EL (cell line): ENCODE measurements at places on chromosomes 2 and 18.

GRCh38 chr2:181563101-181563692, 93.7 kb downstream of the CERKL start:
- DNase-seq = no peak

DNA sequence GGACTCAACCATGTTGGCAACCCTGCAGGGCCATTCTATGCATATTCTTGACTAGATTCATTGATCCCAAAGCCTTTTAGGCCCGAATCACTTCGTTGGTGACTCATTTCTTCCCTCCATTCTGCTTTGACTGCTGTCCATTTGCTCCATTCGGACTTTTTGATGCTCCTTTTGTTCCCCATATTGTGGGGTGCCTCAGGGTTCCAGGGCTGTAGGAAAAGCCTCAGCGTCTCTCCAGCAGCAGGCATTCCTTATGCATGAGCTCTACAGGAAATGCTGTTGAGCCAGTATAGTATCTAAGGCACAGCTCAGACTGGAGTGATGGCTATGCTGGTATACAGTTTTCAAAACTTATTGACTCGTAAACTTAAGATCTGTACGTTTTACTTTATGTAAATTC, 292.6 kb downstream of the PRKCE start:
- peak; percentile 86 for DNase-seq

DNA sequence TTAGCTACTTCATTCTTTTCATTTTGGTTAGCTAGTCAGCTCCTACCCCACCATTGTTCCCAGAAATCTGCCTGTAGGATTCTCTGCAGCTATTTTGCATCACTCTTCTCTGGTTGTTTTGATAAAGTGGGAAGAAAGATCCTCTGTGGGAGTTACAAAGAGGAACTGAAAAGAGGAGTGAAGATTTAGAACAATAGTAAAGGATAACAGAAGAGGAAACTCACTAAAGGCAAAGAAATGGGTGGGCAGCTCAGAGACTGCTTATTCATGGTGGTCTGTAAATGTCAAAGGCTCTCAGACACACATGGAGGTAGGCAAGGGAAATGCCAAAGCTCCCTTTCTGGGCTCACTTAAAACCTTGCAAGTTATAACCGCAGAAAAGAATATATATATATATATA, 17.2 kb upstream of the CD207 start:
- no peak for DNase-seq

DNA sequence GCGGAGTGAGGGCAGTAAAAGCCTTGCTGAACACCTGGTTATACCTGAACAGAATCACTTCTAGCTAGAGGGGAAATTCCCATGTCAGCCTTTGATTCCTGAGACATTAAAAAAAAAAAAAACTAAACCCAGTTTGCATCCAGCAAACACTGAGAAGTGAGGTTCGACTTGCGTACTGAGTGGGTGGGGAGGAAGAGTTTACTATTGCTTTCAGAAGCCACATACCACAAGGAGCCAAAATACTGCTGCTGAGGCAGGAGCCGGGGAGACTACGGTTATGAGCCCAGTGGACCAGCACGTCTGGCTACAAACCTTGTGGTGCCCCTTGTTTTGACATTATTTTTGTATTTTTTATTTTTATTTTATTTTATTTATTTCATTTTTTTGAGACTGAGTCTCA, 2.7 kb downstream of the COLEC11 start:
- DNase-seq = no peak

- no peak for DNase-seq
These were observed 108.5 kb downstream of the CDCA7 start for GRCh38 chr2:173462892-173463840.

- no peak for DNase-seq
These were observed 11.1 kb downstream of the NDUFV2 start for GRCh38 chr18:9113468-9114149.

DNA sequence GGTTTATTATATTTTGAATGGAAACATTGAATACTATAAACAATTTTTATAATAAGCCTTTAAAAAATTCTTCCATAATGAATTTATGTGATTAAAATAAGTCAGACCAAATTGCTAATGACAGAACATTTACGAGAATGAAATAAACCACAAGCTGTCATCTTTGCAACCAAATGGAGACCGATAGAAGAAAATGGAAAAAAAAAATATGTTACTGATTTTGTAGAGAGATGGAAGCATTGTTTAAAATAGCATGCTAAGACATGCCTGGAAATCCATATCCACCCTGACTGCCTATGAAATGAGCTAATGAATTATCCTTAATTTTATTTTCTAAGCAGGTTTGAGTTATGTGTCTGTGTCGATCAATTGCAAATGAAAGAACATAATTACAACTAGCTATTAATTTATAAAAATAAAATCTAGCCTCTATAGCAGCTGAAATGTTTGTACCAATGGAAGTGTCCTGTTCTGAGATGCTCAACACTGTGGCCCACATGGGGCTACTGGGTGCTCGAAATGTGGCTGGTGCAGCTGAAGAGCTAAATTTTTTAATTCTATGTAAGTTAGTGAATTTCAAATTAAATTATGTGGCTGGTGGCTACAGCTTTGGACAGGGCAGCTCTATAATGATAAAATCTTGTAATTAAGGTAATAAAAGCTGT, 832.8 kb downstream of the RNF144A start:
- no peak for DNase-seq

- no peak for DNase-seq
These were observed 42.1 kb upstream of the TMEM131 start for GRCh38 chr2:98037666-98038336.

GRCh38 chr2:106157416-106157815, 36.7 kb downstream of the UXS1 start:
- no peak for DNase-seq

- DNase-seq = no peak
These were observed 194.1 kb upstream of the FANCL start for GRCh38 chr2:58435246-58435645.

GRCh38 chr2:23588508-23589201, 203.7 kb downstream of the KLHL29 start:
- no peak for DNase-seq

GRCh38 chr2:38526195-38526594, 76.5 kb downstream of the HNRNPLL start:
- DNase-seq = peak; percentile 22

DNA sequence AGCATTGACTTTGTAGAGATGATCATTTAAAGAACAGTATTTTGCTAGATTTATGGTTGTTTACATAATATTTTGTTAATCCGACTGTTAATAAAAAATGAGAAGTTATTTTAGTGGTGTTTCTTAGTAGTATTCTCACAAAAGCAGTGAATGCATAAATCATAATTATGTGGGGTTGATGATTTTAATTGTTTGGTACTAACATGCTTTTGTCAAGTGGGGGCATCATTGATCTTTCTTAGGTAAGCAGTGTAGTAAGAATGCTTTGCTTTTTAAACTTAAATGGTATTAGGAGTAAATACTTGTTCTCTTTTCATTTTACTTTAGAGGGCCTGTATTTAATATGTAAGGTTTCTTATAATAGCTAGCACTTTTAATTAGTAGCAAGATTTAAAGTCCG, 109.2 kb upstream of the OTX1 start:
- DNase-seq = no peak

DNA sequence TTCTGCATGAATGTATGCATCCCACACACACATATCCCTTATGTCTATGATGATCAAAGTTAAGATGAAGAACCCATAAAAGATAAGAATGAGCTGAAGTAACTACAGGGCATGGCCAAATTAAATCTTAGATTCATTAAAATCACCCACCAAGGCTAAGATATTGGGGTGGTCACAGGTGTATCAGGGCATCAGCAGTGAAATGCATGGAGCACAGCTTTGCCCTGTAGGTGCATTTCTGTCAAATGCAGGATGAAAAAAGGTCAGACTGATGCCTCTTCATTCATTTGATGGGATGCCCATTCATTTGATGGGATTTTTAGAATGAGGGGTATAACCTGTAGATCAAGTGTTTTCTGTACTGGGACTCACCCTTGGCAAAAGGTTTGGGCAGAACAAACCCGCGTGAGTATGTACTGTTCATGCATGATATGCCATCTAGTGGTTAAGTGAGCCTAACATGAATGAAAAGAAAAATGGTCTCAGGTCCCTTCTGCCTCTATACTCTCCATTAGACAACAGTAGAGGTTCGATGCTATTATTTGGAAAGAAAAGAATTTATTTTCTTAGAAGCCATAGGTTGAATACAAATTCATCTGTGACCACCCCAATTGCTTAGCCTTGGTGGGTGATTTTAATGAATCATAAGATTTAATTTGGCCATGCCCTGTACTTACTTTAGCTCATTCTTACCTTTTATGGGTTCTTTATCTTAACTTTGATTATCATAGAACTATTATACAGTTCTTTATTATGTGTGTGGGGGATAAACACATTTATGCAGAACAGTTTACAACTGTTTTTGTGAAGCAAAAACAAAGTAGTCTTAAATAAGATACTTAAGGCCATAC, 43.2 kb upstream of the NOSTRIN start:
- peak; percentile 48 for DNase-seq

DNA sequence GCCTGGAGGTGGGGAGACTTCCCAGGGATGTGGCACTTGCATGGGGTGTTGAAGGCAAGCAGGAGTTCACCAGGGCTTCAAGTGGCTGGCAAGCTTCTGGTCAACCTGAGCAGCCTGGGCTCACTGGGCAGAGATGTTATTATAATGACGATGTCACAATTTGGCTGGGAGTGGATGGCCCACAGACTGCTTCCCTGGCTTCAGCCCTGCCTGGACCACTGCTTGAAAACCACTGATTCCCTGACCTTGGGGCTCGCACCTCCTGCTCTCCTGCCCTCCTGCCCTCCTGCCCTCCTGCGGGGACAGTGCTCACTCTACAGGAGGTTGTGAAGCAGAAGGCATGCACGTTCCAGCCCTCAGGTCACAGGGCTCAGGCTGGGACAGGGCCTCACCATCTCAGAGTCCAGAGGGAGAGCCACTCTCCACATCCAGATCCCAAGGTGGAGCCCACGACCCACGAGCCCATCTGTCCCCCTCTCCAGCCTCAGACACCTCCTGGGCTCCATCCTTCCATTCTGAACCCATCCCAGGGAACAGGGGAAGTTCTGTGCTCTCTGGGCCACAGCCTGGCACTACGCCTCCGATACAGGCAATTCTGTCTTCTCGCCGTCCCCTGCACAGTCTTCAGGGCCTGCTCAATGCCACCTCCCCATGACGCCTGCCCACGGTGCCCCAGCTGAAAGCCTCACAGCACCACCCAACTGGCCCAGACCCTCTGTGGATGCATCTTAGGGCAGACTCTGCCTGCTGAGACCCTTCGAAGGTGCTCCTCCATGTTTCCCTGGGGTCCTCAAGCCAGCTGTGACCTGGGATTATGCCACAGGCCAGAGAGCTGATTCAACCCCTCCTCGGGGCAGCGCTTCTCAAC, 241.6 kb upstream of the RAB6C start:
- no peak for DNase-seq

DNA sequence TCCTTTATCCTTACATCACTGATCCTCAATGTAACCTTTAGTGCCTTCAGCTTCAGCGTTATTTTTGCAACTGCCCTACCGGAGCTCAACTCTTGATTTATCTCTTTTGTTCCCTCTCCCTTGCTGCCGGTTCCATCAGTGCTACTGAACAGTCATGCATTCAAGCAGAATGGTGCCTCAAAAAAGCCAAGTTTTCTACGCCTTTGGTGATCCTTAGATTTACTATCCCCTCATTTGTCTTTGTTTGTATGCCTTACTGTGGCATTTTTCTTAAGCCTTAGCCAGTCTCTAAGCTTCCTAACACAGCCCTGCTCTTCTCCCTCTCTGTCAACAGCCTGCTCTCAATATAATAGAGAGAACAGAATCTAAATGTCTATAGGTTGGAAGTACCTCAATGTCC, 847.7 kb downstream of the CPS1 start:
- no peak for DNase-seq

DNA sequence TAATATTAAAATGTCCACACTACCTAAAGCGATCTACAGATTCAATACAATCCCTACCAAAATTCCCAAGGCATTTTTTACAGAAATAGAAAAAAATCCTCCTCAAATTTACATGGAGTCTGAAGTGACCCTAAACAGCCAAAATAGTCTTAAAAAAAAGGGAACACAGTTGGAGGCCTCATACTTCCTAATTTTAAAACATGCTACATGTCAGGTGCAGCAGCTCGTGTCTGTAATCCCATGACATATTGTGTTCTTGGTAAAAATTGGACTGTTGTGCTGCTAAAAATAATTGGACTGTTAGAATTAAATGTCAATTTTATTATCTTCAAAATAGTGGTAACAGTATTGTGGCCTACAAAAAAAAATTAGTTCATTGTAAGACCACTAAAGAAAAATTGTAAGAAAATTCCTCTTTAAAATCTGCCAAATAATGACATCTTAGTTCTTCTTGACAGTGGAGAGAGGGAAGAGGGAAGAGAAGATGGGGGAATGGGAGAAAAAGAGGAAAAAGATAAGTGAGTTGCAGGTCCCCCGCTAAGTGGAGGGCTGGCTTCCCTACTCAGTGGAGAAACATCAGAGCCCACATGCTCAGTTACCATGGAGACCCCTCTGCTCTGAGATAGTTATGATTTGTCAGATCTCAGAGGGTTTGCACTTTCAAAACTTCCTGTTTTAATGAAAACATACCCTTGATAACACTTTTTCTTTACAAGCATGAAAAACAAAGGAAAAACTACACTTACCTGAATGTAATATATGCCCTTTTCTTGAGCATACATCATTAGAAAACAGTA, 46.5 kb downstream of the UNC50 start:
- no peak for DNase-seq

GRCh38 chr18:58394046-58394445, 234.8 kb downstream of the ALPK2 start:
- DNase-seq = no peak

DNA sequence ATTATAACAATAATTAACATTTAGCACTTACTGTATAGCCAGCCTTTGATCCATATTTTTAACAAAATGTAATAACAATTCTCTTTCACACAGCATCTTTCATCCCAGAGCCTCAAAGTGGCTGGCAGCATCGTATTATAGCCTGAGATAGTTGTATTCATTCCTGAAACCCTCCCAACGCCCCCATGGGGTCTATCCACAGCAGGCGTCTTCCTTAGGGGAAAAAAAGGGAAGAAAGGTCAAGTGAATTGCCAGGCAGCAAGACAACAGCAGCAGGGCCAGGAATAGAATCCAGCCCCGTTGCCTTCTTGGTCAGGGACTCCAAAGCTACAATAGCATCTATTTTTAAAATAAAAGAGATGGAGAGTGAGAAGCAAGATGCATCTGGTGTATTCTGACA, 424.4 kb upstream of the ID2 start:
- DNase-seq = no peak

DNA sequence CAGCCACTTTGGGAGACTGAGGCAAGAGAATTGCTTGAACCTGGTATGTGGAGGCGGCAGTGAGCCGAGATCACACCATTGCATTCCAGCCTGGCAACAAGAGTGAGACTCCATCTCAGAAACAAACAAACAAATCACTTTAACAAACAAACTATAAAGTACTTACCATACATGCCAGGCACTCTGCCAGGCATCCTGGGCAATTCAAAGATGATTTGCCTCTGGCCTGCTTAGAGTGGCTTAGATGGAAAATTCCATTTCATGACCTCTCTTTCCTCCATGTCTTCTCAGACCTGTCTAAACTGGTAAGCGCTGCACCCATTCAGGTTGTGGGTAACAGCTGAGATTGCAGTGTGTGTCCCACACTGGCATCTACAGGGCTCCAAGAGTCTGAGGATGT, 273.2 kb downstream of the BCL2 start:
- DNase-seq = no peak

- DNase-seq = no peak
These were observed 6.7 kb upstream of the GPR55 start for GRCh38 chr2:230931556-230932231.

GRCh38 chr2:108607706-108608301, 73.5 kb downstream of the LIMS1 start:
- no peak for DNase-seq
